Ovary (tissue), 10 donors: ENCODE measurements at places on chromosomes 12 and 14.

DNA sequence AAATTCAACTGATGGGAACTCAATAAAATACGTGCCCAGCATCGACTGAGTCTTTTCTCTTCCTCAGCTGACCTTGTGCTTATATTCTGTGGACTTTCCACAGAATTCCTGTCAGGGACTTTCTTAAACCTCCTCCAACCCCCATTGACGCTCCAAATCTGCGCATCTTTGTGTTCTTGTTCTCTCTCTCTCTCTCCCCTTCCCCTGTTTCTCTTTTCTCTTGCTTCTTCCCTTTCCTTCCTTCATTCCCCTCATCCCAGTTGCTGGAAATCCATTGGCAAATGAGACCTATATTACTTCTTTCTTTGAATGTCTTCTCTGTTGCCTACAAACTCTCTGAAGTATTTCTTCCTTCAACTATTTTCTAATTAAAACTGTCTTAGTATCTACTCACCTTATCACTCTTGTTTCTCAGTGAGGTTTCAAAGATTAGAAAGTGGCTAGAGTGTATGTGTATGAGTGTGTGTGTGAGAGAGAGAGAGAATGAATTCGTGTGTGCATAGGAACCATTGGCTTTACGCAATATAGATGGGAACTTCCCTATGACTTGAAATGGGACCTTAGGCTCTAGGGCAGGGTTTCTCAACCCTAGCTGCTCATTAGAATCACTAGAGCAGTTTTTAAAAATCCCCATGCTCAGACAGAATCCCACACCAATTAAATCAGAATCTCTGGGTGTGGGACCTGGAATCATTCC lies 41.8 kb upstream of the DHRS7 start:
- DNase-seq, result no peak

GRCh38 chr12:75479963-75480461 lies 543 bp upstream of the GLIPR1 start:
- DNase-seq, result no peak

- DNase-seq, result no peak
Observed at GRCh38 chr12:98799146-98799810, 154.2 kb downstream of the APAF1 start.

- peak; percentile 33 for DNase-seq
Observed at GRCh38 chr12:2958432-2959191, 585 bp upstream of the TEAD4 start.

DNA sequence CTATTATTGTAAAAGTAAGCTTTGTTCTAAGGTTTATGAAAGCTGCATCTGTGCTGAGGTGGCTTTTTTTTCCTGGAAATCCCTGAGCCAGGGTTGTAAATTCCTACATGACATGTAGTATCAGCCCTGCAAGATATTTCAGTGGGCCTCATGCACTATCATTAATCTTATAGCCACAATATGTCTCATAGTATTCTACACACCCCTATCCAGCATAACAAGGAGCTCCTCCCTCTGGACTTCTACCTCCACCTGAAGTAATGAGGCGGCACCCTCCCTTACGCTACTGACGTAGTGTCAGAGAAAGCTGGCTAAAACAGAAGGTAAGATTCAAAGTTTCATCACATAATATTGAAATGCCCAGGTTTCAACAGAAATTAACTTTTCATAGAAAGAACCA lies 35.5 kb downstream of the SLC5A8 start:
- no peak for DNase-seq
